ENCODE measurements at places on chromosomes 6 and 20. TPM values are rescaled to one million over a fixed set of nuclear protein-coding genes. Genes with fewer than 3 reads are reported as not detected.

FAM209B gene
- total RNA-seq, result not detected

GPX5 gene
- not detected for total RNA-seq

EFCAB8 gene
- total RNA-seq, result 2.9 TPM

GJA10 gene
- not detected for total RNA-seq

ARMC12 gene
- not detected for total RNA-seq

ATP9A gene
- total RNA-seq, result 54.4 TPM

PHACTR3 gene
- total RNA-seq, result not detected

HLA-F gene
- total RNA-seq, result 117 TPM

PSORS1C2 gene
- total RNA-seq, result not detected

Measured in thoracic aorta (tissue), 2 donors.